ENCODE measurements at places on chromosomes 6 and 20. TPM values are rescaled to one million over a fixed set of nuclear protein-coding genes. Genes with fewer than 3 reads are reported as not detected.

DNA sequence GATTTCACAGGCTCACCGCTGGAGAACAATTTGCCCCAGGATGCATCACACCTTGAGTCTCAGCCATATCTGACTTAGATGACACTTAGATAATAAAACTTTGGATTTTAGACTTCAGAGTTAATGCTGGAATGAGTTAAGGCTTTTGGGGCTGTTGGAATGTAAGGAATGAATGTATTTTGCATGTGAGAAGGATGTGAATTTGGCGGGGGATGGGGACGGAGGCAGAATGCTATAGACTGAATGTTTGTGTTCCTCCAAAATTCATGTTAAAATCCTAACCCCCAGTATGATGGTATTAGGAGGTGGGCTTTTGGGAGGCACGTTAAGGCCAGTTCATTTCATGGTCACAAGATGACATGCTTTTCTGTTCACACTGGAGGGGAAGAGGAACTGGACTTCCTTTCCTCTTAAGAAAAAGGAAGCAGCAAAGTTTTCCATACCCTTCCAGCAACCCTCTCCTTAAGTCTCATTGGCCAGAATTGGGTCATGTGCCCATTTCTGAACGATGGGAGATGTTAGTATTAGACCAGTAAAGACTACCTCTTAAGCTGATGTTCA is 5.8 kb upstream of the SRXN1 start:
- no peak overlapping the region for H3K27ac ChIP-seq
- no peak for DNase-seq
- H3K36me3 ChIP-seq: no peaks in the 10 kb centered on the region

The PRR18 gene
- 0.76 TPM for total RNA-seq

GRCh38 chr6:22880686-22881433 is 311.5 kb downstream of the HDGFL1 start:
- H3K27me3 ChIP-seq: no peaks in the 10 kb centered on the region
- peaks cover 46% of the 10 kb centered on the region for H3K4me1 ChIP-seq
- no peak overlapping the region for H3K4me3 ChIP-seq
- peak; percentile 61 for DNase-seq

The ATRN gene
- total RNA-seq: 18.1 TPM

DNA sequence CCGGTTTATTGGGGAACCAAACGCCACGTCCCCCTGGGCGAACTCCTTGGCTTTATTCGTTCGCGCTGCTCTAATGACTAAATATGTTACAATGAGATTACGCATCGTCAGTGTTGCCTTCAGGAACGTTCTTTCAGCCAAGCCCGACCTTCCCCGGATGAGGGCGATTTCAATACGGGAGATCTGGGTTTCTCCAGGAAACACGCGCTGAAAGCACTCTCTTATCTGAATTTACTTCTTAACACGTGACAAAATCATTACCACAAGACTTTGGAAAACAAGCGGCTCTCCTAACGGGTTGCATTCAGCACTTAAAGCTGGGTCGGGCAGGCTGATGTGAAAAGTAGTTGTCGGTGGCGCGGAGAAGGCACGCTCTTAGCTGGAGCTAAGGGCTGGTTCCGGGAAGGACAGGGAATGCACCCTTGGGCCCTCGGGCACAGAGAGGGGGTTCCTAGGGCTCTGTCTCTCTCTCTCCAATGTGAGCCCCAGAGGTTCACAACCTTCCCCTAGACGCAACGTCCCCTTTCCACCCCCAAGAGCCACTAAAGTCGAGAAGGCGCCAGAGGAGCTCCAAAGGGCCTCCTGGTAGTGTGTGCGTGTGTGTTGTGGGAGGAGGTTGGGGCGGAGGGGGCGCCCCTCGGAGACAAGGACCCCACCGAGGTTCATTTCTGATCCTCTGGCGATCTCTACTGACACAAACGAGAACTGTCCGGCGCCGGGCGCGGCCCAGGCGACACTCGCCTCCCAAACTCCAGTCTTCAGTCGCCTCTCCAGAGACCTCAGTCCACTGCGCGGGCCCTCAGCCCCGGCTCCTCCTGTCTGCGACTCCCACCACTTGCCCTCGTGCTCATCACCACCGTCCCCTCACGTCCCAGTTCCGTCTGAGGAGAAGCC is 7.1 kb upstream of the NKX2-2 start:
- peak; percentile 53 for DNase-seq
- peak overlapping the region; percentile 39 for H3K4me3 ChIP-seq
- H3K27ac ChIP-seq: no peak overlapping the region
- H3K4me1 ChIP-seq: peaks cover 25% of the 10 kb centered on the region

The SLC26A8 gene
- not detected for total RNA-seq

DNA sequence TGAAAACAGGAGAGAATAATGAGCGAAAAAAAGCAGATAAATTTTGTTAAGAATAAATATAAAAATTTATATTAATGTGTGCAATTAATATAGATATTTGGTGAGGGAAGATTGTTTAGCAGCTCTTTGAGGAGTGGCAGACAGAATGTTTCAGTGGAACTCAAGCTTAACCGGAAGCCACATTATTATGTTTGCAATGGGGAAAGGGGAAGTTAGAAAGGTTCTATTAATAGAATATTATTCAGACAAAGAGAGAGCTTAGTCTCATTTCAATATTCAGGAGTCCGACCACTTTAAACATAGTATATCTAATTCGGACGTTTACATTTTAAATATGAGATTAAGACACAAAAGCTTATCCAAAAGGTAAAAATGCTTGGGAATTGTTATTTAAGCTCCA is 81.6 kb upstream of the KHDRBS2 start:
- no peak overlapping the region for H3K27ac ChIP-seq
- no peaks in the 10 kb centered on the region for H3K36me3 ChIP-seq
- no peaks in the 10 kb centered on the region for H3K4me1 ChIP-seq
- DNase-seq: no peak
- no peaks in the 10 kb centered on the region for H3K27me3 ChIP-seq

DNA sequence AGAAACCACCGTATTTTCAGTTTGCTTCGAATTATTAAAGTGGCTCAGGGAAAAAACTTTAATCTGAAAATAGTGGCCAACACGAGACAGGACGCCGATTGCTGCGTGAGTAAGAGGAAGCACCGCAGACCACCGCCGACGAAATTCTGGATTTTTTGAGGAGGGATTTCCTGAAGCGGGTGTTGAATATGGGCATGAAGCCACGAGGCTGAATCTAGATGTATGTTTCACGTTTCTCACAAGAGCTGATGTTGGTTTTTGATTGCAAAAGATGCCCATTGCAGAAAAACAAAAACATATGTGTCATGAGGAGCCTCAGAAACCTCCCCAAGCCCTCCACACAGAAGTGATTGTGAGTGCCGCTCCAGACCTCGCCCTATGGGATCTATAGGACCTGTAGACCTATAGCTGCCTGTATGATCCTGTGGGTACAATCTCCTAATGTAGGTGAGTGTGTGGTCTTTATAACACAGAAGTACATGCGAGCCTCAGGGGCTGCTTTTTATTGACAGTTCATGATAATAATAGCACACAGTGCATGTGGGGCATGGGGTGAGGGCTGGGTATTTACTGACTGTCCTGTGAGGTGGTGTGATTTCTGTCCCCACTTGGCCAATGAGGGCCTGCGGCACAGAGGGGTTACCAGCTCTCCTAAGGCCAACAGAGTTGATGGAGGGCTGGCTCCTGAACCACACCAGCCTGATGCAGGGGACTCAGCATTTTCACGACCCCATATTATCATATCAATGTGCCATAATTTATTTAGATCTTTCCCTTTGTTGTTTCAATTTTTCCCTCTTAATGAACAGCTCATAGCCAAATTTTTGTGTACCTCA is 243.9 kb downstream of the DLL1 start:
- no peaks in the 10 kb centered on the region for H3K36me3 ChIP-seq
- DNase-seq: no peak
- no peaks in the 10 kb centered on the region for H3K4me1 ChIP-seq
- no peaks in the 10 kb centered on the region for H3K27me3 ChIP-seq
- H3K4me3 ChIP-seq: no peak overlapping the region

The TP53TG5 gene
- not detected for total RNA-seq

GRCh38 chr20:3547906-3548305 is 77.1 kb downstream of the ATRN start:
- no peak overlapping the region for H3K4me3 ChIP-seq
- peaks cover 13% of the 10 kb centered on the region for H3K36me3 ChIP-seq
- no peaks in the 10 kb centered on the region for H3K4me1 ChIP-seq
- no peak for DNase-seq
- no peak overlapping the region for H3K27ac ChIP-seq
- H3K27me3 ChIP-seq: no peaks in the 10 kb centered on the region

GRCh38 chr6:134741200-134741536 is 208.7 kb downstream of the ALDH8A1 start:
- no peak for DNase-seq
- no peaks in the 10 kb centered on the region for H3K4me1 ChIP-seq
- H3K36me3 ChIP-seq: no peaks in the 10 kb centered on the region

DNA sequence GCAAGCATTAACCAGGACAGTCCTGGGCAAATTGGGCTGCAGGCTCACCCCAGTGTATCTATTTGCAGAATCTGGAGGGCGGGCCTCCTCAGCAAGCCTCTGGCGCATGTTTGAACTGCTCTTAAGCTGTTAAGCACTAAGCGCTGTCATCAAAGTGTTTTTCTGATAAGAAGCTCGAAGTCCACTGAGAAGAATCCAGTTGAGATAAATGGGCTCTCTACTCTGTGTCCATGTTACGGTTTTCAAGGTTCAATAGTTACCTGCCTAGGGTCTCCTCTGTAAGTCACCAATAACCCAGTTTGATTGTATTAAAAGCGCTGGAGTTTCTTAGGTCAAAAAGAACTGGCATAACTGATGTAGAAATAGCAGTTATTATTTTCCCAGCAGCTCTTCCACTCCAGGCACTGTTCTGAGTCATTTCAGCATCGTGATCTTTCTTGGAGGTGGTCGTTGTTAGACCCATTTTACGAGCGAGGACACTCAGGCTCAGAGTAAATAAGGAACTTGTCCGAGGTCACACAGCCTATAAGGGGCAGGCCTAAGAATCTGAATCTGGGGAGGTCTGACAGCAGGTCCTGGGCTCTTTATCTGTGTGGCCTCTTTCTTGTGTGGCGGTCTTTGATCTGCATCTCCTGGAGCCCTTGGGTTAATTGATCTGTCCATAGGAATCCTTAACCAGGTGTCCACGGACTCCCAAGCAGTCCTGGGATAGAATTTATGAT is 207.4 kb upstream of the ZNF217 start:
- no peaks in the 10 kb centered on the region for H3K27me3 ChIP-seq
- no peak overlapping the region for H3K4me3 ChIP-seq
- no peak overlapping the region for H3K27ac ChIP-seq
- DNase-seq: no peak
- H3K36me3 ChIP-seq: no peaks in the 10 kb centered on the region

GRCh38 chr20:46580613-46581205 is 30.3 kb upstream of the OCSTAMP start:
- H3K27me3 ChIP-seq: no peaks in the 10 kb centered on the region
- no peak overlapping the region for H3K4me3 ChIP-seq
- no peaks in the 10 kb centered on the region for H3K36me3 ChIP-seq
- DNase-seq: no peak
- no peaks in the 10 kb centered on the region for H3K4me1 ChIP-seq

All from SJSA1 (cell line).